ENCODE measurements at places on chromosomes 7 and 10.

GRCh38 chr10:31728698-31729224 is 199.9 kb downstream of the ARHGAP12 start:
- DNase-seq, result no peak

- DNase-seq, result peak; percentile 76
These were observed 358.8 kb downstream of the SUGCT start for GRCh38 chr7:40493609-40494051.

DNA sequence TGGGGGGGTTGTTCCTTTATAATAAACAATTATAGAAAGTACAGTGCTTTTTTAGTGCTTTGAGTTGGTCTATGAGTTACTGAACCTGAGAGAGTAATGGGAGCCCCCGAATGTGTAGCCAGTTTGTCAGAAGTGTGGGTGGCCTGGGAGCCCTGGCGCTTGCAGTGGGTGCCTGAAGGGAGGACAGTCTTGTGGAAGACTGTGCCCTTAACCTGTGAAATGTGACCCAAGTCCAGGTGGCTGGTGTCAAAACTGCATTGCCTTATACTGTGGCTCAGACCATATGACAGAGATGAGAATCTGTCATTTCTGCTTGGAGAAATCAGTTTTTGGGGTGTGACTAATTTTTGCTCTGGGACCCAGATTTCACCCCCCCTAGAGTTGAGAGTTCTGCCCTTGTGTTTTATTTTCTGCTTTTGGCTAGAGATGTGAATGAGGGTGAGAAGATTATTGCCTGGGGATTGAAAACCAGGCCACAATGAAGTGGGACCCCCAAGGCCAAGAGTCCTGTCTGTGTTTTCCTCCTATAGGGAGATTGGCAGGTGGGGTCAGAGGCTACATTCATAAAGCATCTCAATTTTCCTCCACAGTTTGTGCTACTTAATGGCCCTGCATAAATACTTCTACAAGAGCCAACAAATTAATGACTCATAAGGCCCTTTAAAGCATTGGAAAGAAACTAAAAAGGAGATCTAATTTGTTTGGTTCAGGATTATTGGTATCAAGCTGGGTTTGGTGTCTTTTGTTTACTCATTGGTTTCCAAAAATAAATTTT is 24.1 kb upstream of the CARD11 start:
- DNase-seq, result no peak

GRCh38 chr7:105011831-105012502 is 2.0 kb upstream of the KMT2E start:
- peak; percentile 35 for DNase-seq

GRCh38 chr10:132048294-132048667 is 17.5 kb upstream of the JAKMIP3 start:
- DNase-seq, result no peak

DNA sequence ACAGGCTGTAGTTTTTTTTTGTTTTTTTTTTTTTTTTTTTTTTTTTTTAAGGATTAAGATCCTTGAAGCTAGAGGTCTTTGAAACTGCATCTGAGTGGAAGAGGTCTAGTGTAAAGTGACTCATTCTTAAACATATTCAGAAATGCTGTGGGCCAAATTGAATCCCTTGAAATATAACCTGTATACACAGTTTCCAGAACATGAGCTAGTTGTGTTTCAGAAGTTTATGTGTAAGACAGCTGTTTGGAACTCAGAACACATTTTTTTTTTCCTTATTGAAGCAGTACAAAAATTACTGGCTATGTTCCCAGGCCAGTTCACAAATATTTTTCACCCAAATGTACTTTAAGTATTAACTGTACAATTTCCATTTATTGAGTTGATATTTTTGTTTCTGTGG is 67.9 kb downstream of the PPP1R9A start:
- DNase-seq, result peak; percentile 1

DNA sequence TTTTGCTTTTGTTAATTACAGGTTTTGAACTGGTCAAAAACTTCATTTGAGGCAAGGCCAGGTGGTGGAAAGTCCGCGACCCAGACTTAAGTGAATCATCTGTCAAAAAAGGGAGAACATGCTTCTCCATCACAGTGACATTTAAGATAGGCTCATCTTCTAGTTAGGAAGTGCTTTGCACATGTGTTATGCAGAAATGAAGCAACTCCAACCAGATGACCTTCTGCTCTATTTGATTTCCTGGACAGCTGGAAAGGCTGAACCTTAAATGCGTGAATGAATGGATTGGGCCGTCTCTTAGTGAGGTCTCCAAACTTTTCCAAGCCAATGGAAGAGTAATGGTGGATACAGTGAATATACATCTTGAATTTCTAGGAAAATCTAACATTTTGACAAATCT is 101.6 kb upstream of the FAM13C start:
- no peak for DNase-seq

- DNase-seq, result no peak
These were observed 167.3 kb downstream of the TPK1 start for GRCh38 chr7:144668503-144668902.

GRCh38 chr10:114189700-114190099 is 10.5 kb downstream of the TDRD1 start:
- DNase-seq, result no peak

- no peak for DNase-seq
These were observed 10.3 kb upstream of the DNAAF5 start for GRCh38 chr7:716222-716621.
